ENCODE measurements at places on chromosomes 6 and 20.

GRCh38 chr6:56808871-56809359 lies 146.0 kb upstream of the BEND6 start:
- no peak for DNase-seq

DNA sequence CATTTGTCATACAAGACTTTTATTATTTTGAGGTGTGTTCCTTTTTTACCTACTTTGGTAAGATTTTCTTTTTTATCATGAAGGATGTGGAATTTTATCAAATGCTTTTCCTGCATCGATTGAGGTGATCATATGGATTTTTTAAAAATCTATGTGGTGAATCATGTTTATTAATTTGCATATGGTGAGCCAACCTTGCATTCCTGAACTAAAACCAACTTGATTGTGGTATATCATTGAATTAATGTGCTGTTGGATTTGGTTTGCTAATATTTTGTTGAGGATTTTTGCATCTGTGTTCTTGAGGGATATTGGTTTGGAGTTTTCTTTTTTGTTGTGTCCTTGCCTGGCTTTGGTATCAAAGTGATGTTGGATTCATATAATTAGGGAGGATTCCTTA lies 848.1 kb upstream of the EYS start:
- no peak for DNase-seq

DNA sequence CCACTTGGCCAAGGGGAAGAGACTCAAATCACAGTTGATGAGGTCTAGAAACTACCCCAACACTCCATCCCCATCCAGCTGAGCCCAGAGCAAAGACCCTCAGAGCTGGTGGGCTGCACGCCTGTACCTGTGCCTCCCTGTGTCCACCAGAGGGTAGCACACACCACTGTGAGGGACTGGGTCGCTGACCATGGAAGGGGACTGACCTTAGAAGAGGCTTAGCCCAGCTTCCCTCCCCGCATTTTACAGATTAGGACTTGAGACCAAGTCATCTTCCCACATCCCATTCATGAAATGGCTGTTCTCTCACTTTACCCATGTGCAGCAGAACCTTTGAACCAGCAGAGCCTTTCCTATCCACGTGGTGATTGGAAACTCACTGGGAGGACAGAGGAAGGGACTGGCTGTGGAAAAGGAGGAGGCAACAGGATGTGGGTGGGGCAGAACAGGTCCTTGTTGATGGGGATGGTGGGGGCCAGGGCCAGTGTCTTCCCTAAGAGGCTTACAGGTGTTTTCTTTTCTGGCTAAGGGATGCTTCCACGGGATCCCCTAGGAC lies 44.3 kb downstream of the CPXM1 start:
- DNase-seq = no peak

DNA sequence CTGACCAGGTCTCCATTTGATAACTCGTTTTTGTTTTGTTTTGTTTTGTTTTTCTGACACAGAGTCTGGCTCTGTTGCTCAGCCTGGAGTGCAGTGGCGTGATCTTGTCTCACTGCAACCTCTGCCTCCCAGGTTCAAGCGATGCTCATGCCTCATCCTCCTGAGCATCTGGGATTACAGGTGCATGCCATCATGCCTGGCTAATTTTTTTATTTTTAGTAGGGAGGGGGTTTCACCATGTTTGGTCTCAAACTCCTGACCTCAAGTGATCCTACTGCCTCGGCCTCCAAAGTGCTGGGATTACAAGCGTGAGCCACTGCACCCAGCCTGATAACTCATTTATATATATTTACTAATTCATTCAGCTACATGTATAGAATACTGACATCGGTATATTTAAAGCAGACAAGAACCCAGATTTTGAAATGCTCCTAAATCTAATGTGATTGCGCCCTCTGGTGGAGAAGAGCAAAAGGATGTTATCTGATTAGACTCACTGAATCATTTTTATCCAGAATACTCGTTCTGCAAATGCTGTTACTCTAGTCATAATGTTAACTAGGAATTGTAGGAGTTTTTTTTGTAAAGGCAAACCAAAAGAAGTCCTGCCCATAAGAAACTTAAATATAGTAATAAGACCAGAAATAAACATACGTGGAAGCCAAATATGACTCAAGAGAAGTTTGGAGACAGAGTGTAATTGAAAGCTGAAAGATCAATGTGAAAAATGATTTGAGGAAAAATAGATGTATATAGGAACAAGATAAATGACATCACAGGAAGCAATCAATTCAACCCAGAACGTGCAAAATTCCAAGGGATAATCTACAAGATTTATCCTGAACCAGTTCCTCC lies 5.3 kb upstream of the COL12A1 start:
- no peak for DNase-seq

DNA sequence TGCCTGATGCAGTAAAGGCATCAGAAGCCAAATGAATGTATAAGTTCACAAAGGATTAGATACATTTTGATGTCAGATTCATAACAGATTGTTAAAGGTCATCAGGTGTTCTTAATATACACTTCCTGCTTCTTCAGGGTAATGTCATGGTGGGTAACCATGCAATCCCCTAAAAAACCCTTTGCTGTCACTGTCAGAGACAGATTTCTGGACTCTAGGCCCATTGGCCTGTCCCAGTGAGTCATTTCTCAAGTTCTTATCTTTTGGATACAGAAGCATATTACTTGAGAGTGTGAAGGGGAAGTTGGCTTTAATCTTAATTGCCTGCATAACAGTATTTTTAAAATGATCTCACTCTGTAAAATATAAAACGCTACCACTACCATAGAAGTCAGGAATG lies 895.6 kb upstream of the MAP3K7 start:
- no peak for DNase-seq

DNA sequence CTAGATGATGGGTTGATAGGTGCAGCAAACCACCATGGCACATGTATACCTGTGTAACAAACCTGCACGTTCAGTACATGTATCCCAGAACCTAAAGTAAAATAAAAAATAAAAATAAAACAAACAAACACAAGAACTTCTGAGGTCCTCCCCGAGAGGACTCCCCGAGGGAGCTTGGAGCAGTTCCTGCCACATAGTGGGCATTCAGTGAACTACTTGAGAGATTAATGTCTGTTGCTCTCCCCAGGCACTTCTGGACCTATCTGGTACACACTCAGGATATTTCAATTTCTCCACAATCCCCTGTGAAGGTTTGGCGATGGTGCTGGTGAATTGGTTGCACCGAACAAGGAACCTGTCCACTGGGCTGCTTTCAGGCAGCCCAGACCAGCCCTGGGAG lies 311.2 kb downstream of the ESR1 start:
- DNase-seq = no peak

Data from activated CD8-positive, alpha-beta memory T cell treated with anti-CD3 and anti-CD28 coated beads for 4 hours (primary cell).